ENCODE measurements at places on chromosomes 16 and 17. TPM values are rescaled to one million over a fixed set of nuclear protein-coding genes. Genes with fewer than 3 reads are reported as not detected.

GRCh38 chr17:4199818-4200402 is 56.9 kb downstream of the CYB5D2 start:
- peak; percentile 60 for DNase-seq

DNA sequence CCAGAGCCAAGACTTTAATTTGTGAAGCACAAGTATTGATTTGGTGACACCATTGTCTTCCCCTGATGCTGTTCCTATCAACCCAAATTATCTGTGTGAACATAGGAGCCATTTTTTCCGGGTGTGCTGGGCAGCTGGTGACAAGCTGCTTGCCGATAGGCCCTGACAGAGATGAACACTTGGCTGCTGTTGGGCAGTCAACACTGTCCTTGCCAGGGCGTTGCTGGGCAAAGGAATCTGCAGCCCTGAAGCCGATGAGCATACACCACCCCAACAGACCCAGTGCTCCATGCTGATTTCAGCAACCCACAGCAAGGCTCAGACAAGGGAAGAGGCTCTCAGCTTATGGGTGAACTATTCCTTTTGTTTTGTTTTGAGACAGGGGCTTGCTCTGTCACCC is 105.4 kb downstream of the YPEL2 start:
- no peak for DNase-seq

Gene ITGAD
- total RNA-seq, result not detected

- DNase-seq, result no peak
Observed at GRCh38 chr16:57528499-57529390, 7.6 kb downstream of the CCDC102A start.

Gene KRTAP16-1
- total RNA-seq, result not detected

DNA sequence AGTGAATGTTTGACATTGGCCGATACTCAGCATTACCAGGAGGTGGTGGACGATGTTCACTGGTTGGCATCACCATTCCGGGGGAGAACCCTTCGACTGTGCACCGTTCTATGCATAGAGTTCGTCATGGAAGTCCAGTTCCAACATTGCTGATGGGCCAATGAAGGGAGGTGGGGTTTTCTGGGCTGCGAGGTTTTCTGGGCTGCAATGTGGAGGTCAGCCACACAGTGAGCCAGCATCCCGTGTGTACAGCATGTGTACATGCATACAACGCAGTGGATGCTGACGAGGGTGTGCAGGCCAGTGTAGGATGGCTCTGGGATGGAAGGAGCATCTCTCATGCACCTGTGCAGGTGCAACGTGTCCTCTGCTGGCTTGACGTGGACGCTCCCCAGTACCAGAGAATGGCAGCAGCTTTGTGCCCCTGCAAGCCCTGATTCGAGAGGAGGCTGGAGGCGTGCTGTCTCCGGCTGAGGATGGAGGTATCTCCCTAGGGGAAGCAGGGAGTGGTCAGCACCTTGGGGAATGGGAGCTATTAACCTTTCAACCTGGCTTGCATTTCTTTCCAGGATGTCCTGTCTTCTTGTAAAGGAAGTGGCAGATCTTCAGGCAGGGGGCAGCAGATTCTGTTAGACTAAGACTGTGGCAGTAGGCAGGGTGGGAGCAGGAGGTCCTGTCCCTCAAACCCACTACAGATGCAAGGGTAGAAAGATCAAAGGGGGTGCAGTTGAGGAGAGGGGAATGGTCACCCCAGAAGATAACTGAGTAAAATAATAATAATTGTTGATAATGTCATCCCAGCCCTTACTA is 98.2 kb downstream of the CYLD start:
- DNase-seq, result no peak

GRCh38 chr16:31421587-31421986 is 6.6 kb downstream of the COX6A2 start:
- DNase-seq, result peak; percentile 82

GRCh38 chr17:59427425-59427921 is 96.0 kb downstream of the YPEL2 start:
- DNase-seq, result peak; percentile 81

Gene CCL2
- total RNA-seq, result not detected

GRCh38 chr17:41784207-41784744 is 2.2 kb downstream of the JUP start:
- no peak for DNase-seq

DNA sequence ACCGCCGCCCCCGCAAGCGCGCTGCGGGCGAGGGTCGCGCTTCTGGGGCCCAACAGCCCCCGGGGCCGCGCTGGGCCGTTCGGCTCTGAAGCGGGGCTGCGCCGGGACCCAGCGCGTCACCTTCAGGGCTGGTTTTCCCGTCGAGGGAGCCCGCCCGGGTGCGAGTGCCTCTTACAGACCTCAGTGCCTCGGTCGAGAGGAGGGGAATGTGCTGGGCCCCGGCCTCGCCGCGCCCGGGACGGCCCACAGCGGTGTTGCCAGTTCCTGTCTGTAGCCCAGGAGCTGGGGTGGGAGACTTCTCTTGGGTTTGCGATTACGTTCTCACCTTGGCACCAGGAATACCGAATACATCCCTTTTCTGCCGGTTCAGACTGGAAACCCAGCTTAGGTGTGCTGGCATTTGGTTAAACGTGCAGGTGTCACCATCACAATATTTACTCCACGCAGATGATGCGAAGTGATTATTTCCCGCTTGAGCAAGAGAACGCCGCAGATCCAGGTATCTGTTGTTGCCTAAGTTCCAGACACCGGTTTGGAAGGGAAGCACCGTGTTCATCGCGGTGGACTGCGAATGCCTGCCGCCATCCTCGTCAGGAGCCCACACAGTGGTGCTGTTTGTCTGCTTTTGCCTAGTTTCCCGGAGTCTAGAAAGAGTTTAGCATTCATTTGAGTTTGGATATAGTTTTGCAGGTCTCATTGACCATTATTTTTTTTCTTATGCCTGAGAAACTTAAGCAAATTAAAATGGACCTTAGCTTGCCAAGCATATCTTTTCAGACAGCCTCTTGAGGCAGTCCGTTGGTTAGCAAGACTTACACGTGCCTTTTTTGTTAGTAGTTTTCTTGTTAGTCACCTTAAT is 914 bp downstream of the MAP1LC3B start:
- peak; percentile 71 for DNase-seq

Gene SLC5A2
- 0.11 TPM for total RNA-seq

Gene SCNN1G
- not detected for total RNA-seq

Gene HSPB9
- total RNA-seq, result 0.09 TPM

GRCh38 chr16:11128211-11129141 is 127.5 kb downstream of the SOCS1 start:
- DNase-seq, result no peak

Gene TSPOAP1
- 11.8 TPM for total RNA-seq

Gene CEP295NL
- not detected for total RNA-seq

Gene IL17C
- not detected for total RNA-seq

GRCh38 chr16:24999856-25000461 is 15.2 kb downstream of the ARHGAP17 start:
- no peak for DNase-seq

Gene PPP1R1B
- total RNA-seq, result 0.18 TPM

Gene GFER
- total RNA-seq, result 25.8 TPM

DNA sequence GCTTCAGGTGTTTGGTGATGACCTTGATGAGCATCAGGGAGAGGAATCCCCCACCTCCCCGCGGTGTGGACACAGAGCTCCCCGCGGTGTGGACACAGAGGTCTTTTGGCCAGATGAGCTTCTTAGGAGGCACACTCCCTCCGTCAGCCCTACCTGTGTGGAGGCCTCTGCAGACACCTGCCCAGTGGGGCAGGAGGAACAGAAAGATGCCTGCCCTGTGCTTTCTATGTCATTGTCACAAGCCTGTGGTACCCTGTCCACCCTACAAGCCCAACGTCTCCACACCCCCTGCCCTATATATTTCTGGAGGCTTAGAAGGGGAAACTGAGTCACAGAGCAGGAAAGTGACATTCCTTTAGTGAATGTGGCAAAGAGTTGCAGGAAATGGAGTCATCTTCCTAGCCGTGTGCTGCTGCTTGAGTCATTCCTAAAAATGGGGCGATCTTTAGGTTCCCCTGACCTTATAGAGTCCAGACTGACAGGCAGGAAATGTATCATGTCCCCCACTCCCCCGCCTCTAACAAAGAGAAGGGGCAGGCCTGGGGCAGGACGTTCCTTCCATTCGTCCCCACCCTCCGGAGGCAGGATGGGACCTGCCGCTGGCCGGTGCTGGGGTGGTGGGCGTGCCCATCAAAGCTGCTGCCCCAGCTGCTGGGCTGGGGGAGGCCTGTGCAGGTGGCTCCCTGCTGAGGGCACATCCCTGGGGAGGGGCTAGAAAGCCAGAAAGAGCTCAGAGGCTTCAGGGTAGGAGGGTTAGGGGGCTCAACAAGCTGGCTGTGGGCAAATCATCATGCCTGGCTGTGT is 1.0 kb upstream of the C16orf74 start:
- DNase-seq, result no peak

Gene TNP2
- total RNA-seq, result not detected

DNA sequence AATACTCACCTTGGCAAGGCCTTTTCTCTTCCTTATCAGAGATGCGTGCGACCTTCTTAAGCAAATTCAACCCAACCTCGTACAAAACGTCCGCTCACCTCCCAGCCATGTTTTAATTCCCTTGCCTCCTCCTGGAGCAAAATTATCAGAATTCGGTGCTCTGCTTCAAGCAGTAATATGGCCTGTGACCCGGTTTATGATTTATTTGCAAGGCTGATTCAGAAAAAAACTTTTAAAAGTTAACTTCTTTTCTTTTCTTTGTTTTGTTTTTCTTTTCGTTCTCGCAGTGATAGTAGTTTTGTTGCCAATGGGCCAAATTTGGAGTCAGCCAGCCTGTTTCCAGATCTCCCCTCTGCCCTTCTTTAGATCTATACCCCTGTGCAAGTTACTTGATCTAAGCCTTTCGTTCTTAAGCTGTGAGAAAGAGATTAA is at the start of gene PHLPP2:
TSS of gene PHLPP2 (minus strand) at position 382 of the 432 bp plus-strand sequence. CDS start 9,906 bp downstream, outside the sequence.
- DNase-seq, result no peak

GRCh38 chr17:21425321-21425720 is 49.2 kb downstream of the KCNJ12 start:
- DNase-seq, result no peak

DNA sequence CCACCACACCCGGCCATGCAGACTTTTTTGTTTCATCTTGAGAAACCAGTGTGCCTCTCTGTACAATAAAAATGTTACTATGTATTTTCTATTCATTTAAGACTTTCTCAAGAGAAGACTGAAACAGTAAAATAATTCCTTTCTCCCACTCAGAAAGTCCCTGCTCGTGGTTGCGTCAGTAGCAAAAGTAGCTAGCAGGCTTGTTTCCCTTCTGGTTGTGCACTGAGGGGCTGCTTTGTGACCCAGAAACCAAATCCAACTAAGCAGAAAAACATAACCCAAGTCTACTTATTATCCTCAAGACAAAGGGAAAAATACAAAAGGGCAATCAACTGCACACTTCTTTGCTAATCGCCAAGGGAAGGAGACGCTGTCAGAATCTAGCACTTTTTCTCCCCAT is 3.4 kb upstream of the PNPO start:
- peak; percentile 37 for DNase-seq

DNA sequence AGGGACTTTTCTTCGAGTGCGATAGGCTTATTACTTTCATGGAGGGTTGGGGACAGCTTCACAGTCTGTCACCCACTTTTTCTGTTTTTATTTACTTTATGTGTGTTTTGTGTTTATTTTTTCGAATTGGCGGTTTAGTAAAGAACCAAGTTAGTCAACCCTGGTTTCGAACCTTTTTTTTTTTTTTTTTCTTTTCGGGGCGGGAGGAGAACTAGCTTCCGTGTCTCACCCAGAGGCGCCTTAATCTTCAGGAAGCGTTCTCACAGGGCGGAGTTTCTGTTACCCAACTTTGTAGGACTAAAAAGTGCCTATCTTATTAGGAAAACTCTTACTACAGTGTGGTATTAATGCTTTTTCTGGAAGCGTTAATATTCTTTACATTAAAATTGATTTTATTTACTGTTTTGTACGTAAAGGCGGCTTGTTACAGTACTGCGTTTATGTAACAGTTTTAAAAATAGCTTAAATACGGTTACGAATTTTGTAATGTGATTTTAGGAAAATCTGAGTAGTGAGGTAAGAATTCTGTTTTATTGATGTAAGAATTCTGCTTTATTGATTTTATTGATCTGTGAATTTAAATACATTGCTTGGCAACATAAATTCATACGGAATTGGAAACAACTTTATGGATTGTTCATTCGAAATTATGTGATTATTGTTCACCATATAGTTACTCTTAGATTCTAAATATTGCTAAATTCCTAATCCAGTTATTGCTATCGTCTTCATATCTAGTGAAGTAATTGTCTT is 885 bp downstream of the ZNF207 start:
- peak; percentile 59 for DNase-seq

GRCh38 chr16:14003074-14003570 is 68.0 kb upstream of the MRTFB start:
- DNase-seq, result no peak

Gene P2RX1
- 0.89 TPM for total RNA-seq

Gene AOC2
- total RNA-seq, result 1.7 TPM

Gene OTOP3
- total RNA-seq, result not detected

Gene NXPH3
- 0.09 TPM for total RNA-seq

DNA sequence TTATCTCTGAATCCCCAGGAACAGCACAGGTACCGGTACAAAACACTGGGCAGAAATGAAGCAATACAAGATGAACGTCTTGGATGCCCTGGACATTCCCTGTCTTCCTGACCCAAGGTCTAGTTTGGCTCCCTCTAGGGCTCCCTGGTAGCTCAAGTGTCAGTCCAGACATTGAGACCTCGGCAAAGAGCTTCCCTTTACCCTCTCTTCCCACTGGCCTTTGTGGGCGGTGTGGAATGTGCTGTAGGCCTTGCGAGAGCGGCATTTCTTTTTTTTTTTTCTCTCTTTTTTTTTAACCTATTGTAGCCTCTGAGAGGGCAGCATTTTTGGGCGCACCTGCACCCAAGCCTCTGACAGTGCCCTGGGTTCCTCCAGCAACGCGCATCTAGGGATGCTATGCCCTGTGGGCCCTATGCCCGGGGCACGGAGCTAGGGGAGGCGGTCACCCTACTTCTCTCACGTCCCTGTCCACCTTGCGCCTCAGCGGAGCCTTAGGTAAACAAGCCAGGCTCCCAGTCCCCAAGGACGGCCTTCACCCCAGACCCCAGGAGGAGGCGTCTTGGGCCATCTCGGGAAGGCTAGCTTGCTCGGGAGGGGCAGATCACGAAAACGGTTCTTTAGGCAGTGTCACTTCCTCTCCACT is 1.2 kb upstream of the NFATC3 start:
- no peak for DNase-seq

All from activated CD4-positive, alpha-beta T cell treated with anti-CD3 and anti-CD28 coated beads for 36 hours (primary cell).